ENCODE measurements at places on chromosomes 5 and 9.

- DNase-seq = no peak
These were observed 28.3 kb downstream of the SLC6A3 start for GRCh38 chr5:1416856-1417469.

GRCh38 chr5:180607861-180608571 lies 16.7 kb upstream of the SCGB3A1 start:
- no peak for DNase-seq

DNA sequence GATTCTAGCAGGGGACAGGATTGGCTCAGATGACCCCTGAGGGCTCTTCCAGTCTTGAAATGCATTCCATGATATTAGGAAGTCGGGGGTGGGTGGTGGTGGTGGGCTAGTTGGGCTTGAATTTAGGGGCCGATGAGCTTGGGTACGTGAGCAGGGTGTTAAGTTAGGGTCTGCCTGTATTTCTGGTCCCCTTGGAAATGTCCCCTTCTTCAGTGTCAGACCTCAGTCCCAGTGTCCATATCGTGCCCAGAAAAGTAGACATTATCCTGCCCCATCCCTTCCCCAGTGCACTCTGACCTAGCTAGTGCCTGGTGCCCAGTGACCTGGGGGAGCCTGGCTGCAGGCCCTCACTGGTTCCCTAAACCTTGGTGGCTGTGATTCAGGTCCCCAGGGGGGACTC lies 2.9 kb upstream of the MYOZ3 start:
- no peak for DNase-seq

DNA sequence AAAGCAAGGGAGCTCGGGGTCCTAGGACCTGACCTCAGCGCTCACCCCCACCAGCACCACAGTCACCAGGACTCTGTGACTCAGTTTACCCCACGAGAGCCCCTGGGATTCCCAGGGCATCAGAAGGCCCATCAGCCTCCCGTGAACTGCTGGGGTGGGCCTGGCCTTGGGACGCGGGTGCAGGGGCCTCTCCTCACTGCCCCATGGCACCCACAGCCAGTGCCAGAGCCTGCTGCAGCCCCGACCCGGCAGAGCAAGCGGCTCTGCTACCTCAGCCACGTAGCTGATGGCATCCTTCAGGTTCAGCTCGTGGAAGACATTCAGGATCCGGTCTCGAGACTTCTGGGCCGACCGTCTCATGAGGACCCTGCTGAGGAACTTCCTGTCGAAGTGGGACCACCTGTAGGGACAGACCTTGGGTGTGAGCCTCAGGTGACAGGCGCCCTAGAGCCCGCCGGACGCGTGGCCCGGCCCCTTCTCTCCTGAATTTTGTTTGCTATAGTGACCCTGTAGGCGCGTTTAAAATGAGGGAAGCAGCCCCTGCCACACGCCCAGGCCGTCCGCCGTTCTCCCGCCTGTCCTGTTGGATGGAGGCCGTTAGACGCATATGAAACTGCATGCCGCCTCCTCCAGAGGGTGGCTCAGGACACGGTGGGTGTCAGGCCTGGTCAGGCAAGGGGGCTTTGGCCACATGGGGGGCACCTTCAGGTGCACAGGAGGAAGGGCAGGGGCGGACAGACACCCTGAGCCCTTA lies 36.8 kb downstream of the EXOC3 start:
- DNase-seq = no peak

DNA sequence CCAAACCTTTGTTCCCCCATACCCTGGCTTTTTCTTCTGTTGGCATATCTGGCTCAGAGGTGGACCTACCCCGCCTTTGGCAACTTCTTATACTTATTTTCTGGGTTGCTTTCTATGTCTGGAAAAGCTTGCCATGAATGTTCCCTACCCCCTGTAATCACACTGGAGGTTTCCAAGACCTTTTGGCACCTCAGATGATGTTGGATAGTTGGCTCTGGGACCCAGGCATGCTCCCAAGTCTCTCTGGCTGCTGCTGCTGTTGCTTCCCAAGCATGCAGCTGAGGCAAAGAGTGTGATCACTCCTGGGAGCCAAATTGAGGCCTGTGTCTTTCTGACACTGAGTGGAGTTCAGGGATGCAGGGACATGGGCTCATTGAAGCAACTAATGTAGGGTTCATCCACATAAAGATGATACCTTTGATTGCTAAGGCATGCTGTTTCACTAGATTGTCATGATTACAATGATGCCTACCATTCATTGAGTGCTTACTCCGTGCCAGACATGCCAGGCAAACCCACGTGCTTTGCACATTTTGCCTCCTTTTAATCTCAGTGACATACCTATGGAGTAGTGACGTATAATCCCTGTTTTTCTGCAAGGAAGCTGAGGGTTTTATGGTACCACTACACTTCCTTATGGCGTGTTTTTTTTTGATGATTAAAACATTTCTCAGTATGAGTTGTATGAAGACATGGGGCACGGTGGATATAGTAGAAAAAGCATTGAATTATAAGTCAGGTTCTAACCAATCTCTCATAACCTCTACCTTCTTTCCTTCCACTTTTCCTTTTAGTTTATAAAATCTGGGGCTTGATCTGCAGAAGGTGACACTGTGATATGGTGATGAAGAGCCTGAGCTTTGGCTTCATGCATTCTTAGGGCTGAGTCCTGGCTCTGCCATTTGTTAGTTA lies 73.1 kb downstream of the ARHGAP26 start:
- DNase-seq = no peak

DNA sequence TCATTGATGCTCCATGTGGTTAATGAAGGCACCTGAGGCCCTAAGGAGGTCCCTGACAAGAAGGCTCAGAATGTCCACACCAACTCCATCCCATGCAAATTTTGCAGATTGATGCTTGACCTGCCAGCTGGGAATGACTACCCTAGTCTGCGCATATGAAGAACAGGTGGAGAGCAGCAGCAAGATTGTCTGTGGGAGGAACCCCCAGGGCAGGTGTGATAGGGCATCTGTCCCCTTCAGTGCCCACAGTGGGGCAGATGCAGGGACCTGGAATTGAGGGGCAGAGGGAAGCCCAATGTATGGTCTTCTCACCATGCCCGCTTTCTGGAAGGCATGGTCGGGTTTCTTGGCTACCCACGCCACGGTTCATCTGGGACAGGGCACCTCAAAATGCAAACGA lies 79.6 kb downstream of the MACROH2A1 start:
- DNase-seq = no peak

- no peak for DNase-seq
These were observed 436.1 kb downstream of the CDH10 start for GRCh38 chr5:24208686-24209106.

- DNase-seq = peak; percentile 65
These were observed 28.1 kb downstream of the NTRK2 start for GRCh38 chr9:84697509-84698114.

DNA sequence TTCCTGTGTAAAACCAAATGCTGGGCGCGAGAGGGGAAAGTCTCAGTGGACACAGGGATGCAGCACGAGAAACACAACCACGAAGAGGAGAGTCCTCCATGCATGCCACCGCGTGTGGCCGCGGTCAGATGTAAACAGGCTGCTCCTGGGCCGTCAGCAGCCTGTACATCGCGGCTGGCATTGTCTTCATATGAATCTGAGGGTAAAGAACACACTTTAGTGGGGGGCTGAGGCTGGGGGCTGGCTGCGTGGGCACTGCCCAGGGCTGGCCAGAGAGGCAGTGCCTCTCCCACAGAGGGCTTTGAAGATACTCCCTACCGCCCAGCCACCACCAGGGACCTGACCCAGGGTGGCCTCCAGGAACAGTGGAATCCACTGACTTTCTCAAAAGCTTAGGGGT lies 106.2 kb downstream of the ENTREP1 start:
- DNase-seq = no peak

GRCh38 chr5:459562-460272 lies 16.7 kb downstream of the EXOC3 start:
- no peak for DNase-seq

DNA sequence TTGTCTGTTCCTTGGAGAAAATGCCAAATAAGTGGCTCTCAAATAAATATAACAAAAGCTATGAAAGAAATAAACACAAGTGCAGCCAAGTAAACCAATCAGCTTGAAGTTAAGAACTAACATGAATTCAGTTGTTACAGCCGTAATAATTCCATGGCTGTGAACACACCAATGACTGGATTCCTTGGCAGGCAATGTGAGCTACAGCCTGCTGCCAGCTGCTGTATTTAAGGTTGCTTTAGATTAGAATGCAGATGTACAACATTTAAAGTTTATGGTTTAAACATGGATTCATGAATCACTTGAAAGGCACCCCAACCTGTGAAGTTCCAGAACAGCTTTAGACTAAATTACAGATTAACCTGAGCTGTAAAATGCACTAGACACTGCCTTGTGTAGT lies 626.4 kb upstream of the SEMA6A start:
- no peak for DNase-seq

- DNase-seq = peak; percentile 61
These were observed 499 bp upstream of the FCHSD1 start for GRCh38 chr5:141651728-141652105.

Data from RWPE1 (cell line).